Activated T-helper 17 cell treated with anti-CD3 and anti-CD28 coated beads, Interleukin-2, amount 50 U/mL, for 72 hours (primary cell): ENCODE measurements at places on chromosomes 11 and 22. TPM values are rescaled to one million over a fixed set of nuclear protein-coding genes. Genes with fewer than 3 reads are reported as not detected.

RTN4R gene
- 2.6 TPM for total RNA-seq

MN1 gene
- 0.13 TPM for total RNA-seq

OR51B4 gene
- not detected for total RNA-seq

PGR gene
- not detected for total RNA-seq

NXPE2 gene
- total RNA-seq = not detected

APOA5 gene
- not detected for total RNA-seq

ALKBH8 gene
- 9.9 TPM for total RNA-seq

APOBEC3G gene
- total RNA-seq = 72.6 TPM

SLC22A9 gene
- not detected for total RNA-seq

OR51E2 gene
- total RNA-seq = not detected

IL18 gene
- not detected for total RNA-seq

BBOX1 gene
- not detected for total RNA-seq

GRCh38 chr11:89358761-89359160, 132.4 kb downstream of the NOX4 start:
- ATAC-seq = no peak

GRCh38 chr11:35812828-35813227, 131.0 kb upstream of the LDLRAD3 start:
- no peak for ATAC-seq

GRCh38 chr11:126918556-126918955, 82.0 kb downstream of the KIRREL3 start:
- no peak for ATAC-seq

- no peak for ATAC-seq
Measured at GRCh38 chr11:29328961-29329441, 687.8 kb downstream of the KCNA4 start.

GRCh38 chr11:1568441-1568911, 3.6 kb downstream of the DUSP8 start:
- ATAC-seq = no peak

DNA sequence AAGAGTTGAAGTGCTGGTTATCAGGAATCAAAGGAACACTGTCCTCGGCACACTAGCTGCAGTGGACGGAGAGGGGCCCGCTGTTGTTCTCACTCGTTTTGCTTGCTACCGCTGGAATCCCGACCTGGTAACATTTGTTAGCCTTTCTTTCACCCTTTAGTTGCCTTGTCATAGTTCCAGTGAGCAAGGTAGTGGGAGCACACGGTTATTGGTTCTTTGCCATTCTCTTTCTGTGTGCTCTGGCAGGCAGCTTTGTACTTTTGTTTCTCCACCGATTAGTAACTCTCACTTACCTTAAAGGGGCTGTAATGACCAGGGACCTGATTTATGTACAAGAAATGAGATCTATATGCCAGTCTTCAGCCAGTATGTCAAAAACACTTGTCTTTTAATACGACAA, 1.8 kb downstream of the DEPDC7 start:
- no peak for ATAC-seq

DNA sequence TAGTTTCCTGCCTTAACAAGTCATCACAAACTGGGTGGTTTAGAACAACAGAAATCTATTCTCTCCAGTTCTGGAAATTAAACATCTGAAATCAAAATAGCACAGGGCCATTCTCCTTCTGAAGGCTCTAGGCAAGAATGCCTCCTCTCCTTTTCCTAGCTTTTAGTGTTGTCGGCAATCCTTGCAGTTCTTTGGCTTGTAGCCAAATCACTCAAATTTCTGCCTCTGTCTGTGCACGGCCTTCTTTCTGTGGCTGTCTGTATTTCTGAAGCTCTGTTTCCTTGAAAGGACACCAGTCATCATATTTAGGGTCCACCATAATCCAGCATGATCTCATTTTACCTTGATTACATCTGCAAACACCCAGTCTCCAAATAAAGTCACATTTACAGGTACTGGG, 795.5 kb downstream of the METTL15 start:
- no peak for ATAC-seq

DNA sequence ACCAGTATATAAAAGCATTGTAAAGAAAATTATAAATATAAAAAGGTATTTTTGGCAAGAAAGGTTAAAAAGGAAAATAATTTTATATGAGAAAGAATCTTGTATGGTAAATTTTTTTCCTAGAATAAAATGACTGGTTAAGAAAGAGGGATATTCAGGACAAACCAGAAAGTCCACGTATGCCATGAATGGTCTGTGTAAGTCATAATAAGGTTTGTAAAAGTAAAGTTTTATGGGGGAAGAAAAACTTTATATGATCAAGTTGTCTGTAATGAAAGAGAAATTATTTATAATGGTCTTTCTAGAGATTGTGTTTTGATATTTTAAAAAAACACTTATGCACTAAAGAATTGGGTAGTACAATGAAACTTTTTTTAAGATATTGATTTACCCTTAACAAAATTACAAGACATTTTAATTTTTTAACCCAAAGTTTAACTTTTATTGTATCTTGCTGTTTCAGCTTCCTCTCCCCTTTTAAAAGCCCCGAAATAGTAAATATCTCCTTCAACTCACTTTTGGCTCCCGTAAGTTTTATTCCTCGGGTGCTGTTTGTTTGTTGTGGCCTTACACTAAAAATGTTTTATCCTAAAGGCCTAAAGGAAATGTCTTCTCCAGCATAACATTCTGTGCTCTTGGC, 47.7 kb downstream of the AMOTL1 start:
- no peak for ATAC-seq

DNA sequence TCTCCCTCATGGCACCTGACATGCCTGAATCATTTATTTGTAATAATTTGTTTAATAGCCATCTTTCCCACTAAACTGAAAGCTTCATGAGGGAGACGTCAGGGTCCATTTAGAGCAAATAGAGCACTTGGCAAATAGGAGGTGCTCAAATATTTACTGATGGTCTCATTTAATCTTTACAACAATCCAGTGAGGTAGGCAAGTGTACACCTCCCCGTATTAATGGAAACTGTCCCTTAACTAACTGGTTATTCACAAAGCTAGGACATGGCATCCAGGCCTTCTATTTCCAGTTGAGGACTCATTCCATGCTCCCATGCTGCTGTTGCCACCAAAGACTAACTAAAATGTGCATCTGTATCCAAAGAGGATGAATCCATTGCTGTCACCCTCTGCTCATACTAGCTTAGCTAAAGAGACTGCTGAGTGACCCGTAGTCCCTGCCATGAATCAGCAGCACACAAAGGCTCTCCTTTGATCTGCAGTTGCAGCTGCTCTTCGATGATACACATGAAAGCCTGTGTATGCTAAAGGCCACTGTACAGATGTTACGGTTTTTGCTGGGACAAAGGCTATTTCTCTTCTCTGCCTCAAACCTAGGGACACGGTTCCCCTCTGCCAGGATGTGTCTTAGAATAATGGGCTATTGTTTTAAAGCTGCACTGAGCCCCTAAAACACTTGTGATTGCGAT, 82.6 kb downstream of the RAB30 start:
- no peak for ATAC-seq

DNA sequence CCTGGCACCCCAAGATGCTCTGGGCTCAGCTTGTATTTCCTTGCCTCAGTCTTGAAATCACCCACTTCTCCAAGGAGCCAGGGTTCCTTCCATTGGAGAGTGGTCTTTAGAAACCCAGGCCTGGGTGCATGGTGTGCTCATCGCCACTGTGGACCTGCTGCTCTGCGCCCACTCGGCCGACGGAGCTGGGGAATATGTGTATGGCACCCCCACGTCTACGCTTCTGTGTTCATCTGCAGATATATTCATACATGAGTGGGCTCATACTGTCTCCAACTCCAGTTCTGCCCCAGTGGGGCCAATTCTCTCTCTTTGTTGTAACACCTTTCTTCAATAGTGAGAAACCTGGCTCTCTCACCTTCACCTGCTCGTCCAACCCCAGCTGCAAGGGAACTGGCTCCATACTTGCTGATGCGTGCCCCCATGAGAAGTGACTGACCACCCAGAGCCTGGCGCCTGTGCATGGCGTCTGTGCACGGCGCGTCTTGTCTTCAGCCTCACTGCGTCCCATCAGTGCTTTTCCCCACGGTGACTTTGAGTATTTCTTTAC, 39.8 kb downstream of the KCNQ1 start:
- ATAC-seq = no peak

DNA sequence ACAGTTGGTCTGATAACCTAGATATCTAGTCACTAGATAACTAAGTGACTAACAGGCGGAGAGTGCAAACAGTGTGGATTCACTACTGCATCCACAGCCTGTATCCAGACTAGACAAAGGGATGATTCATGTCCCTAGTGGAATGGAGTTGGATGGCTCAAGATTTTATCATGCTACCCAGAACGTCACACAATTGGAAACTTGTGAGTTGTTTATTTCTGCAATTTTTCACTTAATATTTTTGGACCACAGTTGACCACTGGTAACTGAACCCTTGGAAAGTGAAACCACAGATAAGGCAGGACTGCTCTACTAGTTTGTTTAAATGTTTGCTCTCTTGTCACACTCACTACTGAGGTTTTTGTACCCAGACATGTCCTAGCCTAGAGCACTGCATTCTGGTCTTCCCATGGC, 76.0 kb downstream of the UBASH3B start:
- no peak for ATAC-seq

DNA sequence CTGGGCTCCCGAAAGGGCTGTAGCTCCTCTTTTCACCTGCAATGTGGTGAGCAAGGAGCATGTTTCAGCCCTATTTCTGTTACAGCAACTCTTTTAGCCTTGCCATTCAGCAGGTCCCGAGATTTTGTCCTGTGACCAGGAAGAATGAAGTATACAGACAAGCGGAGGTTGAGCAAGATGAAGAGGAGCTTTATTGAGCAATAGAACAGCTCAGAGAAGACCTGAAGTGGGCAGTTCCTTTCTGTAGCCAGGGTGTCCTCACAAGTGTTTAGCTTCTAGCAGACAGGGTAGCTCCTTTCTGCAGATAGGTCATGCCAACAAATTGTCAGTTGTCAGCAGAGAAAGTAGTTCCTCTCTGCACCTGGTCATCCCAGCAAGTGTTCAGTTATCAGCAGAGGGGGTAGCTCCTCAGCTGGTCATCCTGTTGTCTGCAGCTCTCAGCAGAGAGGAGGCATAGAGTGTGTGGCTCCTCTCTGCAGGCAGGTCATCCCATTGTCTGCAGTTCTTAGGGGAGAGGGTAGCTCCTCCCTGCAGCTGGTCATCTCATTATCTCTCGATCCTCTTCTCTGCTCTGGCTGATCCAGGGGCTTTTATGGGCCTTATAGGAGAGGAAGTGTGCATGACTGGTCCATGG, 5.4 kb upstream of the OR56A4 start:
- ATAC-seq = no peak

- ATAC-seq = no peak
Measured at GRCh38 chr11:2857276-2857675, 28.3 kb downstream of the CDKN1C start.

DNA sequence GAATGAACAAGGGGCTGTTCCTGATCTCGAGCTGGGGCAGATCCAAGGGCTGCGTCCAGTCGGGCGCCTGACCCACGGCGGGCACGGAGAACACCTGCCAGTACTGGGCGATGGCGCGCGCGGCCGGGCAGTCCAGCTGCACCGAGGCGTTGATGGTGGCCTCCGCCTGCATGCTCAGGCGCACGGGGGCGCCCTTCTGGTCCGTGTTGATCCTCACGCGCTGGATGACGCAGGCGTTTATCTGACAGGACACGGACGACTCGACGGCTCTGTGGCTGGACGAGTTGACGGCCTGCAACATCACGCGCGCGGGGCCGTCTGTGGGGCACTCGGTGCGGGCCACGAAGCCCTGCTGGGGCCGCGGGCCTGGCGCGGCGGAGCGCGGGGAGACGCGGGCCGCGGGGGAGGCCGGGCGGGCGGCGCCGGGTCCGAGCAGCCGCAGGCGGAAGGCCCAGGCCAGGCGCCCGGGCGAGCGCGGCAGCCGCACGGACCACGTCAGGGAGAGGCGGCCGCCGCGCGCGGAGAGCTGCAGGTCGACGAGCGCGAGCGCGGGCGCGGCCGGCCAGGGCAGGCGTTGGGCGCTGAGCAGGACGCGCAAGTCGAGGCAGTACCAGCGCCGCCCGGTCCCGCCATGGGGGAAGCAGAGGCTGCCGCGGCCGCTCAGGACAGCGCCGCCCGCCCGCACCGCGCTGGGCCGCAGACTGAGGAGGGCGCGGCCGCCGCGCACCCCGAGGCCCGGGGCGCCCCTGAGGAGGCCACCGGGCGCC, 511 bp downstream of the PKDREJ start:
- ATAC-seq = peak; percentile 85

- no peak for ATAC-seq
Measured at GRCh38 chr11:340539-341512, 20.2 kb upstream of the IFITM3 start.

GRCh38 chr11:117073539-117073938, 24.7 kb downstream of the SIK3 start:
- peak; percentile 83 for ATAC-seq

DNA sequence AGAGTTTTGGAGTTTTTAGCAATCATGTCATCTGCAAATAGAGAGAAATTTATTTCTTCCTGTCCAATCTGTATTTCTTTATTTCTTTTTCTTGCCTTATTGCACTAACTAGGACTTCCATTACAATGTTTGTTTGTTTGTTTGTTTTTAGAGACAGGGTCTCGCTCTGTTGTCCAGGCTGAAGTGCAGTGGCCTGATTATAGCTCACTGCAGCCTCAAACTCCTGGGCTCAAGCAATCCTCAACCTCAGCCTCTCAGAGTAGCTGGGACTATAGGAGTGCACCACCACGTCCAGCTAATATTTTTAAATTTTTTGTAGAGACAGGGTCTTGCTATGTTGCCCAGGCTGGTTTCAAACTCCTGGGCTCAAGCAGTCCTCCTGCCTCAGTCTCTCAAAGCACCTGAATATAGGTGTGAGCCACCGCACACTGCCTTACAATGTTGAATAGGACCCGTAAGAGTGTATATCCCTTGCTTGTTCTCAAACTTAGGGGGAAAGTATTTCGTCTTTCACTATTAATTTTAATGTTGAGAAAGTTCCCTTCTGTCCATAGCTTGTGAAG, 29.6 kb upstream of the MAPK1 start:
- ATAC-seq = no peak

DNA sequence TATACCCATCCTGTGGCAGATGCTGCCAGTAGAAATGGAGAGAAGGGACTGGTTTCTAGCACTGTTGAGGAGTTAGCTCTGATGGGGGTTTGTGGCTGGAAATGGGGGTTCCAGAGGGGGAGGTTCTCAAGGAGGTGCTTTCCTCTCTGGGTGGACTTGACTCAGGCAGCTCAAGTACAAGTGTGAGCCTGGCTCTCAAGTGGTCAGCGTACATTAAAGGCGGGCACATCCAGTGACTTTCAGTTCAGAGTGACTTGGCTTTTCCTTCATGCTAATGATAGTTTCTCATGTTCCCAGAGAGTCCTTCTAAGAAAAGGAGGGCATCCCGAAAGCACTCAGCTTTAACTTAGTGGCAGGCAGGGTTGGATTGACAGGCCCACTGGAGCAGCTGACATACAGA, 58.9 kb upstream of the HORMAD2 start:
- ATAC-seq = no peak

DNA sequence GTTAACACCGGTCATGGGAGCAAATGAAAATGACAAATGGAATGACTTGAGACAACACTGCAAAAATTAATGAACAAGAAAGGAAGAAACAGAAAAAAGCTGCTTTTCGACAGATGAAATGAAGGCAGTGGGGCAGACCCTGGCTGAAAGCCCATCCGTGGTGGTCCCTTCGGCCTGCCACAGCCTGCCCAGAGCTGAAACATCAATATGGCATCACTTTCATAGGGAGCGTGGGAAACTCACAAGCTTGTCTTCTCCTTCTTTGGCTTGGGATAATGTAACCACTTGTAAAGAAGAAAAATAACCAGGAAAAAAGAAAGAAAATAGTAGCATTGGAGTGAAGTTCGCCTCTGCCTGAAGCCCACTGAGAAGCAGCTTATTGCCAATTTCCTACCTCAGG, 78.8 kb downstream of the CTTN start:
- ATAC-seq = no peak
